DMS 273 treated with DMSO at 0.1 percent for 48 hours (cell line): ENCODE measurements at places on chromosomes 7 and 10.

GRCh38 chr10:86648704-86649427, 5.5 kb upstream of the OPN4 start:
- peak; percentile 46 for DNase-seq

DNA sequence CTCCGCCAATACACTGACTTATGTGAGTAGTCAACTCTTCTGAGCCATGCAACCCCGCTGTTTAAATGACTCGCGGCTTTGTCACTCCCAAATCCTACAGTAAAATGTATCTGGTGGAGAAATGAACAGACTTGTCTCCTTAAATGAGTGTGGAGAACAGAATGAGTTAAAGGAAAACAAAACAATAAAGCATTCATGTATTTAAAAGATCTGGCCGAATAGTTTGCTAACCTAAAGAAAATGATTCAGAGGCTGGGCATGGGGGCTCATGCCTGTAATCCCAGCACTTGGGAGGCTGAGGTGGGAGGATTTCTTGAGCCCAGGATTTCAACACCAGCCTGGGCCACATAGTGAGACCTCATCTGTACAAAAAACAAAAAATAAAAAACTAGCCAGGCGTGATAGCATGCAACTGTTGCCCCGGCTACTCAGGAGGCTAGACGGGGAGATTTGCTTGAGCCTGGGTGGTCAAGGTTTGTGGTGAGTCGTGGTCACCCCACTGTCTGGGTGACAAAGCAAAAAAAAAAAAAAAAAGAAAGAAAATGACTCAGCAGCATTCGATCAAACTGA, 86.5 kb upstream of the PFKP start:
- no peak for DNase-seq

- no peak for DNase-seq
Observed at GRCh38 chr7:117074378-117074777, 121.1 kb downstream of the ST7 start.

- DNase-seq: no peak
Observed at GRCh38 chr10:44242091-44242490, 142.8 kb downstream of the CXCL12 start.

DNA sequence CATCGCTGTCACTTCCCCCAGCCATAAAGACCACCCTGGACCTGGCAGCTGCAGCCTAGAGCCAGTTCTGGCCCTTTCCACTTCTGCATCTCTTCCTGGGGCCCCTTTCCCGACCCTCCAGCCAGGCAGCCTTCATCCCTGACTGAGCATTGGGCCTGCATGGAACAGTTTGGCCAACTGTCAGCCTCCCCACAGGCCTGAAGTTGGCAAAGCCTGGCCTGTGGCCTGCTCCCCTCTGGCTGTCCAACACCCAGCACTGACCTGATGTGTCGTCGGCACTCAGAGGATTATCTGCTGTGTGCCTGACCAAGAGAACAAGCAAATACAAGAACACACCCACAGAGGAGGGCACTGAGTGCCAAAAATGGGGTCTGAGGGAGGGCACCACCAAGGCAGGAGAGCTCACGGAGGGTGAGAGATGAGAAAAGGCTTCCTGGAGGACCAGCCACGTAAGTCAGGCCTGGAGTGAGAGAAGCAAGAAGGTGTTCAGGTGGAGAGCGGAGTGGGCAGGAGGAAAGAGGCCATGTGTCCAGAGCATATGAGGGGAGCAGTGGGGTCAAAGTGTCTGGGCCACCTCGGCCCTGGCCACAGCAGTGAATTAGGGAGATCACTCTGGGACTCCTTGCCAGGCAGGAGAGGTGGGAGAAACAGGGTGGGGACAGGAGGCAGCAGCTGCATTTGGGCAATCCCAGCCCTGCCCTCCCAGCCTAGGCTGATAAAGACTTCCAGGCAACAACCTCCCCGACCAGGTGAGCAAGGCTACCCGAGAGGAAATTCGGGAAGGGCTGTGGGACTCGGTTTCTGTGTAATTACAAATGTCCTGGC, 4.5 kb downstream of the GPRIN2 start:
- DNase-seq: no peak

DNA sequence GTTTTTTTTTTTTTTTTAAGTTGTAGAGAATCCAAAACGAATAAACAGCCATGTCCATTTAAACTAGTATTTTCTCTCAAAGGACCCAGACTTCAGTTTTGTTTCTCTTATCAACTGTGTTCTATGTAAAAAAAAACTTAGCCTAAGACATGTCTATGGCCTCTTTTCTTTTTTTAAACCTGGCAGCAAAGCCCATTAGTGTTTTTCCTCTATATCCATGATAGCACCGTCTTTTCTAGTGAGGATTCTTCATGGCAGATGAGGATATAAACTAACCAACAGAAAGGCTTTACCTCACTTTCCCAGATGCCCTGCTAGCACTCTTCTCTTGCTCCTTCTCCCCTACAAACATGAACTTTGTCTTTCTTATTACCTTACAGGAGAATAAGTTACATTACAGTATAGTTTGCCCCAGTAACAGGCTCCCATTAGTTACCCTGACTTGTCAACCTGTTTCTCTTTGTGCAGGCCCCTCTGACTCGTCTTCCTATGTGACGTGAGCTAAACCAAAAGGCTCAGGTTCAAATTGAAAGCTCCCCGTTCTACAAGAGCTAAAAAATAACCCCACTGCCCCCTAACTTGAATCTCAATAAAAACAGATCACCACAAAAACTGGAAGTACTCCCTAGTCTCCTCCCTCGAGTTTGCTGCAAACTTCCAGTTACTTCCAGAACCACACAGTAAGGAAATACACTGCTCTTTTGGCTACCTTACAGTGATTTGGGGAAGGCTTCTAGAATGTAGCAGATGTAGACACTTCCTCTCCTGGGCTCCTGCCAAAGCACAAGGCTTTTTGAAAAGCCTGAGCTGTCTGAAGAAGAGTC, 20.1 kb downstream of the P4HA1 start:
- peak; percentile 29 for DNase-seq

DNA sequence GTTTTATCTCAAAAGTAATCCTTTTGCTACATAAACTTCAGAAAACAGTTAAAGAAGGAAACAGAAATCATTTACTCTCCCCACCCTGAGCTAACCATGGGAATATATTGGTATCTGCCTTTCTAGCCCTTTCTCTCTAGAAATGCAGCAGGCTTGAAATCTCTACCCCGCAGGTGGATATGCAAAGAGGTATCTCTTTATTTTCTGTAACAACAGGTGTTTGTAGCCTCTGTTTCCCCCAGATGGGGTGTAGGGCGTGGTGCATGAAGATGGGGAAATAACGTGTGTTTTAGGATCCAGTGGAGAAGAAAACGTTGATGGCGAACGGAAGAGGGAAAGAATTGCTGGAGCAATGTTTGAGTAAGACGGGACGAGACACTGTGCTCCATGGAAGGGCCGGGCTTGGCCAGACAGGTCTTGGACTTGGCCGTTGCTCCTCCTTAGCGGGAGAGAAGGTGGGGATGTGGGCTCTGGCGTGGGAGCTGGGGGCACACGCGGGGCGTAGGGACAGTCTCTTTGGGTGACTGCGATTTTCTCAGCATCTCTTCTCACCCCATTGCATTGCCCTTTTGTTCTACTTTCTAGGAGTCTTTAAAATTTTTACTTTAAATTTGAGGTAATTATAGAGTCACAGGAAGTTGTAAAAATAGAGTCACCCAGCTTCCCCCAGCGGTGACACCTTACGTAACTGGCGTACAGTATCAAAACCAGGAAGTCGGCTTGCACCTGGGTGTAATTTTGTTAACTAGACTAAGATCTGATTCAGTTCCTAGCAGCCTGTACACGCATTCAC, 82.9 kb downstream of the ELFN1 start:
- no peak for DNase-seq

DNA sequence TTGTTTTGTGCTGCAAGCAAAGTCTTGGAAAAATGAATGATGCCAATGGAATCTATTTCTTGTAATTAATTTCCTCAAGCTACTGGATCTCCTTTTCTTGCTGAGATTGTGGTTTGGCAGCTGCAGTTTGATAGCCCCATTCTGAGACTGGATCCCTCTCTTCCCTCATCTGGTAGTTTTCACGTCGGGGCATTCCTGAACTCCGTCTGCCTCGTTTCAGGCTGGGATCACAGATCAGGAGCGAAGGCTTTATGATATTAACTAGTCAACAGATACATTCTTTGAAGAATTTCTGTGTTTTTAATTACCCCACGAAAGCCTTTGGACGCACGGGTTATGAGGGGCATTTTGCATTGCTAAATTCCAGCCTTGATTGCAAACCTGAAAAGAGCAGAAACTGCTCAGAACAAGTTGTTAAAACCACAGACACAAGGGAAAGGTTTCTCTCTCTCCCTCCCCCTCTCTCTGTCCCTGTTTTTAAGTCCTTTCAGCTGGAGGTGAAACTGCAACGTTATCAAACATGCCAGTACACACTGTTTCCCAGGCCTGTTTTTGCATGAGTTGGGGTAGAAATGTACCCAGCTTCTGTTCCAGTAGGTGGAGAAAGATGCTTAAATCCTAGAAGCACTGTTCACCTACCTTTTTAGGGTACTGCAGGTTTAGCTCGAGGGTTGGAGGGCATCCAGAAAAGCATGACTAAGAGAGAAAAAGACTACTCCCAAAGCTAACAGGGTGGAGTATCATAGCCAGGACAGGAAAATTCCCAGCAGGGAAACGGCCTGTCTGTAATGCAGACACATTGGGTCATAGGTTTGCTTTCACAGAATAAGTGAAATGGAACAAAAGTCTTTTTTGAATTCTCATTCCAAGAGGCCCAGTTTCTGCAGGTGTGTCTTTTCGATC, 124.3 kb downstream of the CUX1 start:
- DNase-seq: no peak

DNA sequence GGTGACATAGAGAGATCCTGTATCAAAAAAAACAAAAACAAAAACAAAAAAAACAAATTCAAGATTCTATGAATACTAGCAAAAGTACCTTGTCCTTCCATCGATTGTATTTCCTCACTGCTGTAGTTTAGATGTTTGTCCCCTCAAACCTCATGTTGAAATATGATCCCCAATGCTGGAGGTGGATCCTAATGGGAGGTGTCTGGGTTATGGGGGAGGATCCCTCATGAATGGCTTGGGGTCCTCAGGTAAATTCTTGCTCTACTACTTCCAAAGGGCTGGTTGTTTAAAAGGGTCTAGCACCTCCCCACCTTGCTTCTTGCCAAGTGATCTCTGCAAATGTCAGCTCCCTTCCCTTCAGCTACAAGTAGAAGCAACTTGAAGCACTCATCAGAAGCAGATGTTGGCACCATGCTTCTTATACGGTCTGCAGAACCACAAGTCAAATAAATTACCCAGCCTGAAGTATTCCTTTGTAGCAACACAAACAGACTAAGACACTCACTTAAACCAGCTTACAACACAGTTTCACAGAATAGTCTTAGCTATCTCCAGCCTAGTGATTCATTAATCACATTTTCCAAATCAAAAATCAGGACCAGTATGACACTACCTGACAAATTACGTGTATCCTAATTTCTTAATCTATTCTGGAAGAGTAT, 20.7 kb downstream of the ABI1 start:
- no peak for DNase-seq

DNA sequence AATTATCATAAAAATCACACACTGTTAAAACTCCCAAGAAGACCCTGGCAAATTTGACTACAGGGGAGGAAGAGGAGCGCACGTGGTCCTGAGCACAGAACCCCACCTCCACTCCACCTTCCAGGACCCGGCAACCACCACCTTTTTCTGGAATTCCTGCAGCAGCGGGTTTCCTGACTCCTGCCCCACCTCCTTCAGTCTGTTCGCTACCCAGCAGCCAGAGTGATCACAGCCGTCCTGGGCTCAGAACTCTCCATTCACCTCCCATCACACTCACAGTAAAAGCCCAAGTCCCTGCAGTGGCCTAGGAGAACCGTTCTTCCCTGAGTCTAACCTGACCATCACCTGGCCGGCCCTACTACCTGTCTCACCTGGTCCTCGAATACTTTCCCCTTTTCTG, 107.4 kb upstream of the FAM204A start:
- no peak for DNase-seq

GRCh38 chr10:131802996-131803395, 97.8 kb upstream of the PPP2R2D start:
- no peak for DNase-seq

DNA sequence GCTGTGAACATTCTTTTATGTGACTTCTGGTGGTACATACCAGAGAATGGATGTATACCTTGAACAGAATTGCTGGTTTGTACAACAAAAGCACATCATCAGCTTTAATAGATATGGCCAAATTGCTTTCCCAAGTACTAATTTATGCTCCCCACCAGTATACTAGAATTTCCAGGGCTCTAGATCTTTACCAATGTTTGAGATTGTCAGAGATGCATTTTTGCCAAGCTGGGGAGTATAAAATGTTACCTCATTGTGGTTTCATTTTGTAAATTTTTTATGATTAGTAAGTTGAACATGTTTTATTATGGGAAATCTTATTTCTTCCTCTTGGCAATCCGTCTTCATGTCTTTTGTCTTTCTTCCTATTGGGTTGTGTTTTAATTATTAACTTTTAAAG, 179.9 kb upstream of the TMEM106B start:
- no peak for DNase-seq

DNA sequence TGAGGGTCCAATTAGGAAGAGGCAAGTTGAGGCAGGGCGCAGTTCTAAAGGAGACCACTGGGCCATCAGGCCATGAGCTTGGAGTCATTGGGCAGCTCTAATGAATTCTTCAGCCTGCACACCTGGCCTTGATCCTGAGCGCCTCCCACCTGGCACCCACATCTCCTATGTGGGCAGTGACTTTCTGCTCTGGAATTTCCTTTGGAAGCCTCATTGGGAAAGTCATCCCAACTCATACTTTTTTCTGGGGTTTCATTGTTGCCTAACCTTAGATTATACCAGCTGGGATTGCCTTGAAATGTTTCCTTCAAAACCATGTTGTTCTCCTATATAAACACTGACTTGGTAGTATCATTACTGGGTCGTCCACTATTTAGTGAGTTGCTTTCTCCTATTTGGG, 54.1 kb downstream of the PLPP4 start:
- no peak for DNase-seq

- DNase-seq: no peak
Observed at GRCh38 chr7:115704884-115705283, 325.7 kb downstream of the TFEC start.

- no peak for DNase-seq
Observed at GRCh38 chr7:44396931-44397545, 71.6 kb upstream of the CAMK2B start.

DNA sequence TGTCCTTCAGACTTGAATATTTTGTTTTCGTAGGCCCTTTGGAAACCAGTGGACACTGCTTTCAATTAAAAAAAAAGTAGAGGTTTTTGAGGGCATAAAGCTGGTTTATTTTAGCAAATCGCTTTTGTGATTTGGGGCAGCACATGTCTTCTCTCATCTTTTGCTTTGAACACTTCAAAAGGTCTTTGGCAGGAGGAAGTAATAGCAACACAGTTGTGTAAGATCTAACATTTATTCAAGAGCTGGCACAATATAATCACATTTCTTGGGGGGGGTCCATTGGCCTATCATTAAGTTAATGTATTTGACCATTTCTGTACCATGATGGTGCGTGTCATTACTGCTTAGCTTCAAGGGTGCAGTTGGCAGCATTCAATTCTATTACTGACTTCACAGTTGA, 42.4 kb downstream of the DYNC1I1 start:
- no peak for DNase-seq
